Adrenal gland (tissue), 19 donors: ENCODE measurements at places on chromosomes 3 and 15. TPM values are rescaled to one million over a fixed set of nuclear protein-coding genes. Genes with fewer than 3 reads are reported as not detected.

Gene MRAS
- 117 TPM for total RNA-seq

Gene SEMA3G
- 2.2 TPM for total RNA-seq

Gene GRAMD1C
- 2.0 TPM for total RNA-seq

Gene MFN1
- total RNA-seq = 40.1 TPM

Gene TMC3
- total RNA-seq = not detected

Gene NMB
- 7.5 TPM for total RNA-seq

Gene KBTBD13
- total RNA-seq = not detected

DNA sequence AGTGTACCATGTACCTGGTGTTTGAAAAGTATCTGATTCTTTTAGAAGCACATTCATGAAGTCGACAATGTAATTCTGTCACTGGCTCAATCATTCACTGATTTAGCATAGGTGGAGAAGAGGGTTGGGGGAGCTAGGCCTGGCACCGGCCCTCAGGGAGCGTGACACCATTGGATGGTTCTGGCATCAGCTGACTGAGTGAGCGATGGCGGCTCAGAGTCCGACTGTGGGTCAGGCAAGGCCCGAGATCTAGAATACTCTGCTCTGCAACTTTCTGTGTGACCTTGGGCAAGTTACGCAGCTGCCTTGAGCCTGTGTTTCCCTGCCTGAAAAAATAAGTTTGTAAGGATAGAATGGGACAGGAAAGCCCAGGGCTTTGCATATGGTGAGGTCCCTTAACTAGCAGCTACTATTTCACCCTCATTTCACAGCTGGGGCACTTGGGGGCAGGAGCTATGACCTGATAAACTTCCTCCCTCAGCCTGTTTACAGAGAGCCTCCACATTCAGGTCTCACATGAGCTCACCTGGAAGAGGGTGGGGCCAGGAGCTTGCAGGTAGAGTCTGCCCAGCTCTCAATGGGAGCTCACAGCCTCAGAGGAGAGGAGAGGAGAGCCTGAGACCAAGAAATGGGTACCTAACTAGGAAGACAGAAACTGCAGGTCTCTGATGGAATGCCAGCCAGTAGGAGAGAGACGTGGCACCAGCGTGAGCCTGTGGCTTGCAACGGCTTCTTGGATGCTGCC is 153.7 kb upstream of the TLE3 start:
- peak; percentile 18 for DNase-seq
- H3K36me3 ChIP-seq = no peaks in the 10 kb centered on the region
- no peak overlapping the region for H3K4me3 ChIP-seq
- no peak overlapping the region for H3K27ac ChIP-seq
- H3K27me3 ChIP-seq = no peaks in the 10 kb centered on the region
- H3K4me1 ChIP-seq = peaks cover 7% of the 10 kb centered on the region

GRCh38 chr3:181707980-181708379 is 3.7 kb upstream of the SOX2 start:
- H3K27ac ChIP-seq = no peak overlapping the region
- no peak overlapping the region for H3K4me3 ChIP-seq
- H3K4me1 ChIP-seq = peaks cover 8% of the 10 kb centered on the region
- H3K36me3 ChIP-seq = no peaks in the 10 kb centered on the region
- H3K27me3 ChIP-seq = peaks cover 100% of the 10 kb centered on the region

DNA sequence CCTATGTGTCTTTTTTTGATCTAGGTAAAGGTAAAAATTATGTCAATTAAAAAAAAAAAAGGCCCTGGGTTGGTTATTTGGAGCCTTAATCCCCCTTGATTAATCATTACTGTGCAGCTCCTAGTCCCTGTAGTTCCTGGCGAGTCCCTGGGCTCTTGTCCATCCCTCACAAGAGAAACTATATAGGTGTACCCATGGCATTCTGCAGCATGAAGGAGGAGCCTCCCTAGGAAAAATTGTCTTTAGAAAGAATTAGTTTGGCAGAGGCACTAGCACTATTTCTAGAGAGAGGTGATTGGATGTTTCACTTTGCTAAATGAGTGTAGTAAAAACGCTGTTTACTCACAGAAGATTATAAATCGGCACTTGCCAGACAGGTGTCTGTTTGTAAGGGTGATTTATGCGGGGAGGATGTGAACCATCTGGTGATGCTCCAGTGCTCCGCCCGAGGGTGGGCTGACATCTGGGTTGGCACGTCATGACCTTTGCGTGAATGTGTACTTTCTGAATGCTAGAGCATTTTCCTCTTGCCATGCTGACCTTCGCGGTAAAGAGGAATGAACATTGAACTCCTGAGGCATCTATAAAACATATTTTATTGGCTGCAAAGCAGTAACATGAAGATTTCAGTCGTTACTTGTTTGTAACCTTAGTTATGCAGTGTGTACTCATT is 12.6 kb downstream of the PLCL2 start:
- no peaks in the 10 kb centered on the region for H3K36me3 ChIP-seq
- H3K27me3 ChIP-seq = no peaks in the 10 kb centered on the region
- DNase-seq = no peak
- H3K4me1 ChIP-seq = peaks cover 58% of the 10 kb centered on the region
- no peak overlapping the region for H3K27ac ChIP-seq

- no peak overlapping the region for H3K4me3 ChIP-seq
- no peaks in the 10 kb centered on the region for H3K36me3 ChIP-seq
- H3K27me3 ChIP-seq = no peaks in the 10 kb centered on the region
- no peak for DNase-seq
- H3K4me1 ChIP-seq = no peaks in the 10 kb centered on the region
These were observed 6.8 kb downstream of the UBE2E2 start for GRCh38 chr3:23209747-23210487.

DNA sequence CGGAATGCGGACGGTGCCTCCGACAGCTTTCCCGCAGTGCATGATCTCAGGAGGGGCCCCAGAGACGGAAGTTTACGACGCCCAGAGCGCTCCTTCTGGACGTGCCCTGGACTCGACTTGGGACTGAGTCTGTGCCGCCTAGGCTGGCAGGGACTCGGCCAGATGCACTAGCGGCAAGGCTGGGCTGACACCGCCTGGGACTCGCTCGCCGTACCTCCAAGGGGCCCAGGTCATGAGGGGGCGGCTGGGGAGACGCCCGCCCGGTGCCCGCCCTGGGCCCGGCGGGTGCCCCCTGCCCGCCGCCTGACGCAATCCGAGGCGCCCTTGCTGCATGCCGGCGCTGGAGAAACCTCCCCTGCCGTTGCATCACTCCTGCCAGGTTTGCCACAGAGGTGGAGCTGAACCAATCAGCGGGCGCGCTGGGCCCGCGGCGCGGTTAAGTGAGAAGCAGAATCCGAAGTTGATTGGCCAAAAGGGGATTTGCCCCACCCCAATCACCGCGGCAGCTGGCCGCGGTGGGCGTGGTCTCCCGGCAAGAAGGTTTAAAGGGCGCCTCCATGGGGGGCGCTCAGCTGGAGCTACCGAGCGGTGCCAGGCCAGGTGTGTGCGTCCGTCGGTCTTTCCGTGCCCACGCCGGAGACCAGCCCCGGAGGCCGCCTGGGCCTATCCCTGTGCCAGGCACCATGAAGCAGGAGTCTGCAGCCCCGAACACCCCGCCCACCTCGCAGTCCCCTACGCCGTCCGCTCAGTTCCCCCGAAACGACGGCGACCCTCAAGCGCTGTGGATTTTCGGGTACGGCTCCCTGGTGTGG is at the start of gene CHAC1:
CHAC1 (plus strand) TSS at position 571 of the 812 bp plus-strand sequence; CDS start at position 684, 113 bp downstream.
- H3K4me1 ChIP-seq = peaks cover 14% of the 10 kb centered on the region
- H3K36me3 ChIP-seq = no peaks in the 10 kb centered on the region
- peak within 1 kb of the TSS; percentile 81 for H3K27ac ChIP-seq
- no peak within 1 kb of the TSS for H3K4me3 ChIP-seq
- no peaks in the 10 kb centered on the region for H3K27me3 ChIP-seq
- peak; percentile 98 for DNase-seq

DNA sequence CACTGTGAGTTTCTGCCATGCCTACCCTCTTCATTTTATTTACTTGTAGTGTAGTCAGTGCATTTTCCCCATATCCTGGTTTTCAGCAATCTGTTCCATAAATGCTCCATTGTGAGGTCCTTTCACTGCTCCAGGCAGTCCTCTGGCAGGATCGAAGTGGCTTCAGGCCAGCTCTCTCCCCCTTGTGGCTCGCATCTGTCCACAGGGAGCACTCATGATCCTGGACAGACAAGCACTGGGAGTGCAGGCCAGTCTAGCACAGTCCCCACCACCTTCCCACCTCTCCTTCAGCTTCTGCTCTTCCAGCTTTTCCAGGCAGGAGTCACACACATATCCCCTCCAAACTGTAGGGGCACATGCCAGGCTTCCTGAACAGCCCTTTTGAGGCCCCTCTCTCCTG is 173.6 kb downstream of the PPM1L start:
- no peaks in the 10 kb centered on the region for H3K27me3 ChIP-seq
- DNase-seq = peak; percentile 36
- no peak overlapping the region for H3K4me3 ChIP-seq
- peaks cover 4% of the 10 kb centered on the region for H3K4me1 ChIP-seq
- no peaks in the 10 kb centered on the region for H3K36me3 ChIP-seq

GRCh38 chr3:182737825-182738224 is 55.5 kb upstream of the ATP11B start:
- DNase-seq = no peak
- H3K27me3 ChIP-seq = peaks cover 8% of the 10 kb centered on the region
- H3K4me3 ChIP-seq = no peak overlapping the region
- H3K4me1 ChIP-seq = no peaks in the 10 kb centered on the region
- H3K27ac ChIP-seq = no peak overlapping the region

- no peaks in the 10 kb centered on the region for H3K4me1 ChIP-seq
- no peaks in the 10 kb centered on the region for H3K27me3 ChIP-seq
- DNase-seq = no peak
- no peaks in the 10 kb centered on the region for H3K36me3 ChIP-seq
- H3K27ac ChIP-seq = no peak overlapping the region
These were observed 49.7 kb downstream of the LRRN1 start for GRCh38 chr3:3848923-3849275.

DNA sequence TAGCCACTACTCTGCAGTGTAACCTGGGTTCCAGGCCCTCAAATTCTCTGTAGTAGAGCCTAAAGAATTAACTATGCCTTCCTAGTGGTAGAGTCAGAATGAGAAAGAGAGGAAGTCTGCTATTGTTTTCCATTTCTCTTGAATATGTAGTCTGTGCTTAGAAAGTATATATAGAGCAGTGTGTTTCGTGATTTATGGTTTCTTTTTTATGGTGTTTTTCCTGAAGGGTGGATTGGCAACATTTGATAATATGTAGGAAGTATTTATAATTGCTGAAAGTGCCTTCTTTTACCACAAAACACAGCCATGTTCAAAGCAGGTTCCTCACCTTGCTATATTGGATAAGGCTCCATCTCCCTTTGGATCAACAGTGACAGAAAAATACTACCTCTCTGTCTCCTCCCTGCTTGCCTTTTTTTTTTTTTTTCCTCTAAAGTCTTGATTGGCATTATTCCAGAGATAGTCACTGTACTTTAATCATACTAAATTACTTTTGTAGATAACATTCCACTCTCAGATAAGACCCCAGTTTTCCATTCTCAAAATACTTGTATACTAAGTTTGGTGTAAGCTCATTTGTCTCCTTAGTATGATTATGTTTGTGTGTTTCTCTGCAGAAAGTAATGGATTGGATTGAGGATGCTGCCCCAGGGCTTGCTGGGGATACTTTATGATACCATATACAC is 47.8 kb downstream of the IQGAP1 start:
- H3K36me3 ChIP-seq = no peaks in the 10 kb centered on the region
- peaks cover 6% of the 10 kb centered on the region for H3K4me1 ChIP-seq
- H3K27me3 ChIP-seq = no peaks in the 10 kb centered on the region

DNA sequence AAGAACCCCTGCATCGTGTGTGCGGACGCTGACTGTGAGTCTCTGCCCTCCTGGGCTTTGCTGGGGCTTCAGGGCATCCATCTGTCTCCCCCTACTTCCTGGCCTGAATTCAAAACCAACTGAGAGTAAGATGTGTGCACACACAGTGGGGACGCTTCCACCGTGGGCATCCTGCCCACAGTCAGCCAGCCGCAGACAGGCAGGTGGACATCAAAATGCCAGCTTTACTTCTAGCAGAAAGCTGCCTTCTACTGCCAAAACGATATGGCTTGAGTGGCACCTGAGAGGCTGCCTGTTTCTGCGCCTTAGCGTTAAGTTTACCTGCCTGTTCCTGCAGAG is 18.5 kb downstream of the ALDH1A3 start:
- no peak overlapping the region for H3K4me3 ChIP-seq
- no peak overlapping the region for H3K27ac ChIP-seq
- H3K36me3 ChIP-seq = no peaks in the 10 kb centered on the region
- no peak for DNase-seq

GRCh38 chr3:81005992-81006391 is 755.5 kb downstream of the GBE1 start:
- no peaks in the 10 kb centered on the region for H3K4me1 ChIP-seq
- H3K27ac ChIP-seq = no peak overlapping the region
- no peak for DNase-seq

DNA sequence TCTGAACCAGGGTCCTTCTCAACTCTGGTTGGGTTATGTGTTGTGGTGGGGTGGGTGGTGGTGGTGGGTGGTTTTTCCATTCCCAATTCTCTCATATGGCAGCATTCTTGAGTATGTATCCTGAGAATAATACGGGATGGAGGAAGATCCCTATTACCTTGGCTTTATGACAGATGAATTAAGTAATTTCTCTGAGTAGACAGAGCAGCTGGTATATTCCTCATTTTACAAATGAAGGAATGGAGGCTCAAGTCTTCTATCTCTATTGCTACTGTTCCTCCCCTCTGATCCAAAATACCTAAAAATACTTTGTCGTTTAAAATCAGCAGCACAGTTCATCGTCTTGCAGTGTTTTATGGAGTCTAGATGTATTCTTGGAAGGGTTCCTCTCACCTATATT is 10.4 kb downstream of the GYG1 start:
- H3K27ac ChIP-seq = no peak overlapping the region
- H3K27me3 ChIP-seq = no peaks in the 10 kb centered on the region
- H3K36me3 ChIP-seq = peaks cover under 1% of the 10 kb centered on the region
- H3K4me1 ChIP-seq = peaks cover 8% of the 10 kb centered on the region
- no peak overlapping the region for H3K4me3 ChIP-seq

DNA sequence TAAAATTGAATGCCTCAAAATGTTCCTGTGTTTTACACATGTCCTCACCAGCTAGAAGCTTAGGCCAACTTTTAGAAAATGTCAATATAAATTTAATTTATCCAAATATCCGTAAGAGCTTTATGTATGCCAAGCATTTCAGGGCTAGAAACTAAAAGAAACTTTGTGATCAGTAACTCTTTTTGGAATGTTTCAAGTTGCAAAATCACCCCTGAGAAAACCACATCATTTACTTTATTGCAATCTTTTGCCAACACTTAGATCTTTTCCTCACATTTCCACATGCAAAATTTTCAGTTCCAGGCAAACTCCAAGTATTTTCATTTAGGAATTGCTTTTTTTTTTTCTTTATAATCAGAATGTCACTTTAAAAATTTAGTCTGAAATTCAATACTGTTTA is 20.1 kb upstream of the IGF1R start:
- H3K36me3 ChIP-seq = no peaks in the 10 kb centered on the region
- no peak overlapping the region for H3K4me3 ChIP-seq
- no peaks in the 10 kb centered on the region for H3K4me1 ChIP-seq
- peaks cover 32% of the 10 kb centered on the region for H3K27me3 ChIP-seq

DNA sequence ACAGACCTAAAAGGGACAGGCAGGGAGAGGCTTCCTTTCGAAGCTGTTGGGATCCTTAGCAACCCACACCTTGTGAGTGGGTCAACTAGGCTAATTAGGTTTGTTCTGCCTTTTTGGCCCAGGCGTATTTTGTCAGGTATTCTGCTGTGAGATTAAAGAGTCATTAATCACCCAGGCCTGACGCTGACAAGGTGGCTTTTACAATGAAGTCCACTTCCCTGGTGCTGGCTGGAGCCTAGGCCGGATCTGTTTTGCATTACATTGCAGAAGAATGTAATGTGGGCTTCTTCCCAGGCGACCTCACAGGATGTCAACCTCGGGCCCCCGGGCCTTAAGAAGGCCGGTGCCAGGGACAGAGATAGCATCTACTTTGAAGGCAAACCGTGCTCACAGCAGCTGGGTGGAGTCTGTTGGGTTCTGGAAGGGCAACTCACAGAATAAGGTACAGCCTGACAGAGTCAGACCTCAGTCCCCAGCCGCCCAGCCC is 76.9 kb downstream of the HES1 start:
- no peak overlapping the region for H3K4me3 ChIP-seq
- DNase-seq = no peak
- no peaks in the 10 kb centered on the region for H3K27me3 ChIP-seq
- no peak overlapping the region for H3K27ac ChIP-seq
- no peaks in the 10 kb centered on the region for H3K36me3 ChIP-seq
